ENCODE measurements at places on chromosomes 2 and 18. TPM values are rescaled to one million over a fixed set of nuclear protein-coding genes. Genes with fewer than 3 reads are reported as not detected.

The SPATA3 gene
- polyA plus RNA-seq, result not detected

The HOXD9 gene
- 4.8 TPM for polyA plus RNA-seq

The RFTN2 gene
- 0.08 TPM for polyA plus RNA-seq

The NEB gene
- polyA plus RNA-seq, result 0.05 TPM

The REL gene
- 0.96 TPM for polyA plus RNA-seq

- no peak for DNase-seq
Measured at GRCh38 chr2:35822716-35823115, 532.9 kb upstream of the CRIM1 start.

GRCh38 chr2:223805008-223805407 lies 32.4 kb downstream of the AP1S3 start:
- no peak for DNase-seq

DNA sequence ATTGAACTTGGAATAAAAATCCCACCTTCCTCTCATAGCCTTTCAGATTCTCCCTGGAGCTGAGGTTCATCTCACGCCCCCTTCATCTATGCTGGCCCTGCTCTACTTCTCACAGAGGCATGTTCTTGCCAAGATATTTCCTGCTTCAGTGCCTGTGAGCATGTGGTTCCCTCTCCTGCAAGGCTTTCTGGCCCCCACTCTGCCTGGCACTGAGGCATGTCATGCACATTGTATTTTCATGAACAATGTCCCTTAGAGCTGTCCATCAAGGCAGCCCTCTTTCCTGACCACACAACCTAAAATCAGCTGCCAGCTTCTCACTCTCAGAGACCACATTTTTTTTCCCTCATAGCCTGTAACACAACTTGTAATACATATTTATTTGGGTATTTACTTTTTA lies 18.0 kb upstream of the HK2 start:
- DNase-seq, result no peak

DNA sequence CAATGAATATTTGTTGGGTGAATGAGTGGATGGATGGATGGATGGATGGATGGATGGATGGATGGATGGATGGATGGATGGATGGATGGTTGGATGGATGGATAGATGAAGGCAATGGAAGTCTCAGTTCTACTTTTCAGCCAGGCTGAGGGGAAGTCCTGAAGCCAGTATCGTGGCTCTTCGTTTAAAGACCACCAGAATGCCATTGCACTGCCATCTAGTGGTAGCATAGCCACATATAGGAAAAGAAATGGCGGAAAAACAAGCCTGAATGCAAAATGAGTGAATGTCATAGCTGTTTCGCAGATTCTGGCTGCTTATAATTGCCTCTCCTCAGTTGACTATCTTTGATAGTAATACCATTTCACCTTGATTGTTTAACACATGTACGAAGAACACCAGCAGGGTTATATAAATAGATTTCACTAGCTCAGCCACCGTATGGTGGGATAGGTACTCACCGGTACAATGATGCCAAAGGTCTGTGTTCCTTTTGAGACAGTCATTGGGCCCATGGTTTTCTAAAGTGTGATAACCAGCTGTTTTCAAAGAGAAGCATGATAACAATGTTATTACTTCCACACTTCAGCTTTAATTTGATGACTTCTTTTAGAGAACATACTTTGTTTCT lies 62.3 kb upstream of the GREB1L start:
- peak; percentile 45 for DNase-seq

GRCh38 chr2:39708003-39708402 lies 42.3 kb downstream of the TMEM178A start:
- no peak for DNase-seq

DNA sequence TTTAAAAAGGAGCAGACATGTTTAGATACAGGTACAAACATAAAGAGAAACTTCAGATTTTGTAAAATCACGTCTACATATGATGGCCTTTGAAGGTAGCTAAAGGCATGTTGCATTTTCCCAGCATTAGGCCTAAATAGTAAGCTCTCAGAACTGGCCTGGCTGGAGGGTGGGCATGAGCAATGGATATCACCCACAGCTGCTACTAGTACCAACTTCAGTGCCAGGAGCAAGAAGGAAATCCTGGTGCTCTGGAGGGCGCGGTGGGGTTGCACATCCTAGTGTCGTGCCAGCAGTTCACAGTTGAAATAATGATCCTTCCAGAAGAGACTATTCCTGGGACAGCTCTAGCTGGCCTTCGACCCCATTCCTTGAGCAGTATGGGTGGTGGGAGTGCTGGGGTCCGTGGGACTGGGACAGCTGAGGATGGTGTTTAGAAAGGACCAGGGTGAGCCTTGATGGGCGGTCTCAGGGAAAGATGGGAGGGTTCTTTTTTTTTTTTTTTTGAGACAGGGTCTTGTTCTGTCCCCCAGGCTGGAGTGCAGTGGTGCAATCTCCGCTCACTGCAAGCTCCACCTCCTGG lies 4.9 kb downstream of the DES start:
- no peak for DNase-seq

GRCh38 chr2:84129018-84129417 lies 330.1 kb downstream of the SUCLG1 start:
- DNase-seq, result no peak

DNA sequence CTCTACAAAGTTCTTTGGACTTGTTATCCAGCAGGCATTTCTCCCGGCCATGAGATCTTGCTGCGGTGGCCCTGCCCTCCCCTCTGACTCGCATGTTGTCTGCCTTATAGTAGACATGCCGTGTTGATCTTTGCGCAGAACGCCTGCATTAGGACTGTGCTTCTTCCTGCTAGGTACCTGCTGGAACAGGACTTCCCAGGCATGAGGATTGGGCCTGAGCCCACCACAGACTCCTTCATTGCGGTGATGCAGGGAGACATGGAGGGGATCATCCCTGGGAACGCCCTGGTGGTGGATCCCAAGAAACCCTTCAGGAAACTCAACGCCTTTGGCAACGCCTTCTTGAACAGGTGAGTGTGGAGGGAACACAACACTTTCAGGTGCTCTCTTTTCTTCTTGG lies 10.1 kb downstream of the EHD3 start:
- DNase-seq, result no peak

- DNase-seq, result no peak
Measured at GRCh38 chr2:175577368-175577970, 396.0 kb upstream of the ATP5MC3 start.

- peak; percentile 22 for DNase-seq
Measured at GRCh38 chr2:127047054-127047453, 59.9 kb downstream of the BIN1 start.

DNA sequence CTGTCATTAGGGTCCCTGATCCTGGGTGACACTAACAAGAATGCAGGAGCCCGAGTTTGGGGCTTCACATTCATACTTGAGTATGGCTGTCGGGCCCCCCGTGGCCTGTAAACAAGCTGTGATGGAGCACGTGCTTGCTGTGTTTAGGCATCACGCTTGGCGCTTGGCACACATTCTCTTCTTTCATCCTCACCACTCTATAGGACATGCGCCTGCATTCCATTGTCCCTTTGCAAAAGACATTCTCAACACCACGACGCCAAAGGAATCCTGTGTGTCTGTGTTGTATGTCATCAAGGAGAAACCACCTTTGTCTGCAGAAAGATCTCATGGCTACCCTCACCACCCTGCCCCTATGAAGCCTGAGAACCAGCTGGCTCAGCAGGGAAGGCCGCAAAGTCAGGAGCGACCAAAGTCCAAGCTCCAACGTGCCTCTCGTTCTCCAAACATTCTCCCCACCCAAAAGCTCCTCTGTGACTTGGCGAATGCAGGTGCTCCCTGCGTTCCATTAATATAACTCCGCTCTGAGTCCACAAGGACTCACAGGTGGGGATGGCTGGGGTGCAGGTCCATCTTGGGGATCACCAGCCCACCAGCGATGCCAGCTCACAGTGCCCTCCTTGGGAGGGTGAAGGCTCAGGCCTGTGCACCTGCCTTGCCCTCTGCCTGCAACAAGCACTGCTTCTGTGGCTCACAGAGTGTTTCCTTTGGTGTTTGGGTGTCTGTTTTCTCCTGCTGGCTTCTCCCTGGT lies 6.2 kb upstream of the PER2 start:
- no peak for DNase-seq

DNA sequence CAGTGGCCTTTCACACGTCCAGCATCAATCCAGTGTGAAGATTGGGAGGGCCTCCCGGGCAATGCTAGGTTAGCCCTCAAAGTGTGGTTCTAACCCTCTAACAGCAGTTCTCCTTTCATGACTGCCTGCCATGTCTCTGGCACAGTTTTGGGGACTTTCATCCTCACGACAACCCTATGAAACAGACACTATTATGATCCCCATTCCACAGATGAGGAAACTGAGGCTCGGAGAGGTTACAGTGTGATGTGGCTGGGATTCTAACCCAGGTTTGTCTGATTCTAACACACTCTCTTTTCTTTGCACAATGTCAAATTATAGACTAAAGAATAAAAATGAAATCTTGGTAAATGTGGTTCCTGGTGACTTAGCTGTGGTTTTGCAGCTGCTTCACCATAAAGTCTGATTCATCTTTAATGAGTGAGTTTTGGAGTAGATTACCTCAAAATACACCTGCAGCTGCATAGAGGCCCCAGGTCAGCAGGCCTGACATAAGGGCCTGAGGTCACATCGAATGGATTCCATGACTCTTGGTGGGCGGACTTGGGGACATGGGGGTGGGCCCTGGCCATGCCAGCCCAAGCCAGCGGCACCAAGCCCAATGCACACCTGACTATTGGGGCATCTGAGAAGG lies 214.4 kb downstream of the GLI2 start:
- DNase-seq, result no peak

DNA sequence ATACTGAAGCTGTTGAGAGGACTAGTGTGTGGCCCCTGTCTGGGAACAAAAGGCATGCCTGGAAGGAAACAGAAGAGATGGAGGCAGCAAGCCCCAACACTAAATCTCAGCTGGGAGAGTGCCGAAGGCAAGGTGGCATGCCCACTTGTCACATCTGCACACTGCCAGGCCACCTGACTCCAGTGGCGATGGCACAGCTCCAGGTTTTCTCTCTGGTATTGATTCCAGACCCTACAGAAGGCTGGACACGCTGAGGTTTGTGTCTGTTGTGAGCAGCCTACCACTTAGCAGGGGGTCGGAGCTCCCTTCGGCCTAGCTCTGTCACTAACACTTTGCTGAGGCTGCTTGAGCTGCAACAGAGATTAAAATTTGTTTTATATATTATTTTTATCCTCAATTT lies 307.3 kb downstream of the TDRD15 start:
- peak; percentile 85 for DNase-seq

DNA sequence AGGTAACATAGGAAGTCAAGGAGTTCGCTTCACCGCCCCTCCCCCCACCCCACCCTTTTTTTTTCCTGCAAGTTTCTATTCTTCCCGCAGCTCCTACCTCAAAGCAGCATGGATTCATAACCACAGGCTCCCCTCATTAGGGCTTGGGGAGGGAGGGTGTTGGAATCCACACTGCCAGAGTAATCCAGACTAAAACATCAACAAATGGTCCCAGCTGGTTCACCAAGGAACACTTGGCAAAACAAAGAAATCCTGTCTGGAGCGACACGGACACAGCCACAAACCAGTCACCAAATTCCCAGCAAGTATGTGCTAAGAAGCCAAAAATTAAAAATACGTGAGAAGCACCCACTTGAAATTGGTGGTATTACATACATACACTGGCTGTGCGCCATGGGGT lies 106.9 kb upstream of the PPP1CB start:
- no peak for DNase-seq

- DNase-seq, result no peak
Measured at GRCh38 chr18:43004421-43004820, 111.1 kb downstream of the RIT2 start.

- no peak for DNase-seq
Measured at GRCh38 chr18:34330308-34330707, 105.6 kb upstream of the NOL4 start.

GRCh38 chr2:43217228-43218154 lies 8.9 kb downstream of the ZFP36L2 start:
- DNase-seq, result no peak

DNA sequence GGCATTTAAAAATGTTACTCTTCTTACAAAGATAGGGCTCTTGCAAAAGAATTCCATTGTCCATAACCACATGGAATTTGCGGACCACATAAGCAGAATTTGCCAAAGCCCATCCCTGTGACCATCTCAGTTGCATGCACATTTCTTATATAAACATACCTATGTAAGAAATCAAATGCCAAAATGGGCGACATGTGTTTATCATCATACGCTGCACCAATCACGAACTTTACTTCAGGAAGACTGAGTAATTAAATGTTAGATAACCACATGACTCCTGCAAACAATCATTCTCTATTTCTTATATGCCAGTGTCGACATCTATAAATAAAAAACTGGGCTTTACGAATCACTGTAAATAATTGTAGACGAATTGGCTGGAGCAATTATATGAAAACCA lies 186.1 kb upstream of the RBMS1 start:
- DNase-seq, result no peak

- no peak for DNase-seq
Measured at GRCh38 chr2:206797376-206797775, 32.0 kb downstream of the FASTKD2 start.

Measured in SK-N-SH (cell line).